DMS153 (cell line): ENCODE measurements at places on chromosomes 6 and 20.

DNA sequence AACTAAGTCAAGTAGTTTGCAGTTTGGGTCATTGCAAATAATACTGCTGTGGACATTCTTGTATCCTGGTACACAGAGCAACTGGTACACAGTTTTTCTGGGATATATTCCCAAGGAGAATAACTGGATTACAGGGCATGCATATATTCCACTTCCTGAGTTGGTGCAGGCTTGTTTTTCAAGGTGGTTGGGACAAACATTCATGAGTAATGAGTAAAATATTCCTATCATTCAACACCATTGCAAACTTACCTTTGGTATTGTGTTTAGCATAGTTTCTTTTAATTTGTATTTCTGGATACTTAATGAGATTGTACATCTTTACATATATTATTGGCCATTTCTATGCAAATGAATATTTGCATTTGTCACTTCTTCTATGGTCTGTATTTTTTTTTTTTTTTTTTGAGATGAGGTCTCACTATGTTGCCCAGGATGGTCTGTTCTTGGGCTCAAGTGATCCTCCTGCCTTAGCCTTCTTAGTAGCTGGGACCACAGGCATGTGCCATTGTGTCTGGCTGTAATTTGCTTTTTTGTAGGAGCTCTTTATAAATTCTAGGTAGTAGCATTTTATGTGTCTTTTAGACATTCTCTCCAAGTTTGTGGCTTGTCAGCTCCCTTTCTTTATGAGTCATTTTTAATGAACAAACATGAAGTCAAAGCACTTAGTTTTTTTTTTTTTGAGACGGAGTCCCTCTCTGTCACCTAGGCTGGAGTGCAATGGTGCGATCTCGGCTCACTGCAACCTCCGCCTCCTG, 158.7 kb downstream of the SOX4 start:
- no peak for DNase-seq

GRCh38 chr6:148175550-148176188, 167.0 kb upstream of the SASH1 start:
- no peak for DNase-seq

- no peak for DNase-seq
Observed at GRCh38 chr6:133301835-133302234, 60.7 kb downstream of the EYA4 start.

DNA sequence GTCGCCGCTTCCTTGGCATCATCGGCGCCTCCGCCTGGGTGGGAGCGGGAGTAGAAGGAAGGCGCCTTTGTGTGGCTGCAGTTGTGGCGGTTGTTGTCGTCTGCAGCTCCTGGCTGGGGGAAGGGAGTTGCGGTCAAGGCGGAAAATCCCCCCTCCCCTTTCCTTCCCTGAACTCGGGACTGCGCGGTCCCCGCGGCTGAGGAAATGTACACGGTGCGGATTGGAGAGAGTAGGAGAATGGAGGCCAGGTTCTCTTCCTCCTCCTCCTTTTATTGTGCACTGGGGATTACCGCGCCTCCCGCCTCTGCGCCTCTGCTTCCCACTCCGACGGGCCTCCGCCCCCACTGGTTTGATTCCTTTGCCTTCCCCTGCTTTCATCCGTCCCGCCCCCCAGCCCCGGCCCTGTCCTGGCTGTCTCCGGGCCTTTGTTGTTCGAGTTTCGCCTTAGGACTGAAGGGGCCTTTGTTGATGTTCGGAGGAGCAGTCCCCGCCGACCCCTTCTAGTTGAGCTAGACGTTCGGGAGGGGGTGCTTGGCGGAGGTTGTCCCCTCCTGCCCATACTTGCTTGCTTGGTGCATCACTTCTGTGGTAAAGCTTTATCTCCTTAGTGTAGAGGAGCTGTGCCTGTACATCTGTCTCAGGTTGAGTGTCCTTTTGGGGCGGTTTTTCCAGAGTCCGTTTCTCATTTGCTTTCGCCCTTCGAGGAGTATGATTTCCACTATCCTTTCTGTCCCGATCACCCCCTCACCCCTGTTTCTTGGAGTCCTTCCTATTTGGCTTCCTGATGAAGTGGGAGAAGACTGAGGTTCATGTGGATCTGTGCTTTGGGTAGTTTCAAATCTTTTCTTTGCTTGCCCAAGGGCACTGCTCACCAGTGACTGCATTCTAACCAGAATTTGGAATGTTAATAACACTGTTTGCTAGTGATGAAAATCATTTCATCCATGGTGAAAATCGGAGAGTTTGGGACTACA, 764 bp downstream of the ZNF292 start:
- no peak for DNase-seq

GRCh38 chr6:135243871-135244796, 63.0 kb downstream of the MYB start:
- DNase-seq: no peak

DNA sequence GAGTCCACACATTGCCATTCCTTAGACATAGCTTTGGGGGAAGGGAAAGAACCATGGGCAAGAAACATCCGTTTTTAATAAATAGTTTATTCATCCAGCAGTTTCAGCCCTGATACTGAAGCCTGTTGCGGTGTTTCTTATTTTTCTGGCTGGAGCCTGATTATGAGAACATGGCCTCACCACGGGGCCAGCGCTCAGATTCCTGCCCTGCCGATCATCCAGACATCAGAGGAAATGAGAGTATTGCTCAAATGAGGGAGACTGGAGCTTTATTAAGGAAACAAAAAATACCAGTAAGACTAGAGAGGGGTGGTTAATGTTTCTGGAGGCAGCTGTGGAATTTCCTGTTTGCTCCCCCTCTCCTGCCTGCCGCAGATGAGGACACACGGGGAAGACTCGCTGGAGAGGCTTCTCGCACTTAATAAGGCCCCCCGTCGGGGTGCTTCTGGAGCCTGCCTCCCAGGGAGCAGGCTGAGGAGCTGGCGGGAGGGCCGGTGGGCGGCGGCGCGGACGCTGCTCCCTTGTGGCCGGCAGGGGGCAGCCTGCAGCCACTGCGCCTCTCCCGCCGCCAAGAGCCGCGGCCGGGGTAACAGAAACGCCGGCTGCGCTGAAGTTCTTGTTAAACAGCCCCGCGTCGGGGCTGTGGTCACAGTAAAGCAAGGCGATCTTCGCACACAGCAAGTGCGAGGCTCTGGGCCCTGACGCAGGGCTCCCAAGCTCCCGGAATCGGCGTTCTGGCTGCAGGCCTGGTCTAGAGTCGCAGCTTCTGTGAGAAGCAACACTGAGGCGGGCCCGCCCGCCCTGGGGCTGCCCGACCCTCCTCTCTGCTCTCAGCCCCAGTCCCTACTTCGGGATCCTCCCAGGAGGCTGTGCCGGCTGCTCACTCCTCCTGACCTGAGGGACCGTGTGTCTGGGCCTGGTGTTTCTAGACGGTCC, 17.5 kb downstream of the LEMD2 start:
- peak; percentile 70 for DNase-seq

GRCh38 chr20:57476084-57476526, 48.8 kb downstream of the CTCFL start:
- DNase-seq: no peak

DNA sequence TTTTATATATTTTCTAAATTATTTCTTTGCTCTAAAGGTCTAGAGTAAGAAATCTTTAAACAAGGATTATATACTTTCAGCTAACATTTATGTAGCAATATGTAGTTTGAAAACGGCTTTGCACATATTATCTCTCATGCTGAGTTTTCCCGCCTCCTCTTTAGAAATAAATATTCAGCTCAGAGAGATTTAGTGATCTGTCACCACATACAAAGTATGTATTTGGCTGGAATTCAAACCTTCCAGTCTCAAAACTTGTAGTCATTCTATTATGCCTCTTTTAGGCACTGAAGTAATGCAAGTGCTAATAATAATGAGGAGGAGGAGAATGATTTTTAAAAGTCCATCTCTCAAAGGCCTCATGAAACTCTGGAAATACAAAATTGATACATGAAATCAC, 525.0 kb downstream of the GRIK2 start:
- no peak for DNase-seq

GRCh38 chr20:16758454-16759180, 10.5 kb downstream of the OTOR start:
- no peak for DNase-seq

- DNase-seq: no peak
Observed at GRCh38 chr6:142850679-142851423, 94.1 kb downstream of the HIVEP2 start.

DNA sequence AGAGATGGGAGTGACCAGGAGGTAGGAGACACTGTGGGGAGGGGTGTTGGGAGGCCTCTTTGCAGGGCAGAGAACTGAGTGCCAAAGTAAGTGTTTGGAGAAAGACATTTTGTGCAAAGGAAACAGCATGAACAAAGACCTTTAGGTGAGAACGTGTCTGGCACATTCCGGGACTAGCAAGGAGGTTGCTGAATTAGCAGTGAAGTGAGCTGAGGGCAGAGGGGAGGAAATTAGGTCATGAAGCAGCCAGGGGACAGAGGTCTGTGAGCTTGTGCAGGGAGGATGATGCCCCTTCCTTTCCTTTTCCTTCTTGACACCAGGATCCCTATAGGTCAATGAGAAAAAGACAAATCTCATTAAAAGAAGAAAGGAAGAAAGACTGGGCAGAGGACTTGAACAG, 21.4 kb upstream of the AHCY start:
- DNase-seq: no peak

- peak; percentile 60 for DNase-seq
Observed at GRCh38 chr6:170080828-170081371, 210.0 kb downstream of the DLL1 start.
